ENCODE measurements at places on chromosomes 5 and 9.

GRCh38 chr5:82861701-82862100, 215.5 kb downstream of the TMEM167A start:
- DNase-seq = no peak

DNA sequence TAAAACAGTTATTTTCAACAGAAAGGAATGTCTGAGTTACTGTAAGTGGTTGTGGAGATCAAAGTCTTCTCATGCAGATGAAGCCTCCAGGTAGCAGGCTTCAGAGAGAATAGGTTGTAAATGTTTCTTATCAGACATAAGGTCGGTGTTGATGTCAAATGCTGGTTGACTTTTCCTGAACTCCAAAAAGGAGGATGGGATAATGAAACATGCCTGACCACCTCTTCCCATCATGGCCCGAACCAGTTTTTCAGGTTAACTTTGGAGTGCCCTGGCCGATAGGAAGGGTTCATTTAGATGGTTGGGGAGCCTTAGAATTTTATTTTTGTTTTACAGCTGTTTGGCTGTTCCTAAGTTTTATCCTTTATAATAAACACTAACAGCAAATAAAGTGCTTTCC, 478.4 kb downstream of the ACTL7B start:
- no peak for DNase-seq

GRCh38 chr5:111774525-111774924, 17.5 kb upstream of the NREP start:
- DNase-seq = peak; percentile 60

GRCh38 chr9:35906923-35907699, 1.1 kb downstream of the HRCT1 start:
- DNase-seq = peak; percentile 48

- no peak for DNase-seq
Measured at GRCh38 chr5:133782736-133783135, 170.4 kb upstream of the FSTL4 start.

GRCh38 chr9:77597057-77597456, 51.1 kb downstream of the GNA14 start:
- peak; percentile 56 for DNase-seq

- no peak for DNase-seq
Measured at GRCh38 chr5:171961117-171961516, 45.3 kb downstream of the FBXW11 start.

DNA sequence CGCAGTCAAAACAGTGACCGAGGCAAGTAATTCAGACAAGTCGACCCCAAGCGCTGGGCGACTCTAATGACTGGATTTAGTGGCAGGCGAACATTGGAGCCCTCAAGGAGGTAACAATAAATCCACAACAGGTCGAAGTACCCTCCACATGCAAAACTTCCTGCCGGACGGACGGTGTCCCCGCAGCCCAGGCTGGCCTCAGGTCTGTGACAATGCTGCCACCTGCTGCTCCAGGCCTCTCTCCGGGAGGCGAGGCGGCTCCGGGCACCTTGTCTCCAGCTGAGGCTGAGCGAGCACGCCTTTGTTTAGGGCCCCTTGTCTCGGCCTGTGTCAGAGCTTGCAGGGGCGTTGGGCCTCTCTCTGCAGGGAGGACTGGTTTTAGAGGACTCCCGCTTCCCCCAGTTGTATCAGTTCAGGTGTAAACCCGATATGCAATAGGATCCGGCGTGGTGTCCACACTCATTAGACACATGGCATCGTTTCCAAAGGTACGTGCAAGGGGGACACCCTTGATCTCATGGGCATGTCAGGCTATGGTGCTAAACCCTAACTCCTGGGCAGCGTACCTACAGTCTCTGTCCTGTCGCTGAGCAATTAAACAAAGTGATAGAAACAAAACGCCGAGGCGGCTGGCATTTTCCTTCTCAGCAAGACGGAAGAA, 628.0 kb upstream of the ADAMTS16 start:
- no peak for DNase-seq

Measured in dermis blood vessel endothelial cell (primary cell).